ENCODE measurements at places on chromosomes 4 and X. TPM values are rescaled to one million over a fixed set of nuclear protein-coding genes. Genes with fewer than 3 reads are reported as not detected.

The CHIC1 gene
- total RNA-seq = 8.0 TPM

The SLC2A9 gene
- 2.6 TPM for total RNA-seq

The CXCL8 gene
- 2.5 TPM for total RNA-seq

The ZXDA gene
- total RNA-seq = 4.3 TPM

The PRRG3 gene
- total RNA-seq = not detected

The NPNT gene
- 0.26 TPM for total RNA-seq

The RAB40AL gene
- 0.19 TPM for total RNA-seq

The ABCE1 gene
- total RNA-seq = 229 TPM

The SLC26A1 gene
- not detected for total RNA-seq

The RENBP gene
- total RNA-seq = 6.9 TPM

The PCDH11X gene
- total RNA-seq = not detected

The NDP gene
- not detected for total RNA-seq

The ADRA2C gene
- not detected for total RNA-seq

The AFM gene
- not detected for total RNA-seq

The PNMA6F gene
- not detected for total RNA-seq

The SHROOM2 gene
- not detected for total RNA-seq

The NPY2R gene
- not detected for total RNA-seq

The INTS12 gene
- total RNA-seq = 24.2 TPM
